Breast epithelium (tissue), 4 donors: ENCODE measurements at places on chromosomes 13 and 19. TPM values are rescaled to one million over a fixed set of nuclear protein-coding genes. Genes with fewer than 3 reads are reported as not detected.

GTF3A gene
- total RNA-seq = 124 TPM

ZNF563 gene
- total RNA-seq = 5.2 TPM

CDX2 gene
- 0.33 TPM for total RNA-seq

DNA sequence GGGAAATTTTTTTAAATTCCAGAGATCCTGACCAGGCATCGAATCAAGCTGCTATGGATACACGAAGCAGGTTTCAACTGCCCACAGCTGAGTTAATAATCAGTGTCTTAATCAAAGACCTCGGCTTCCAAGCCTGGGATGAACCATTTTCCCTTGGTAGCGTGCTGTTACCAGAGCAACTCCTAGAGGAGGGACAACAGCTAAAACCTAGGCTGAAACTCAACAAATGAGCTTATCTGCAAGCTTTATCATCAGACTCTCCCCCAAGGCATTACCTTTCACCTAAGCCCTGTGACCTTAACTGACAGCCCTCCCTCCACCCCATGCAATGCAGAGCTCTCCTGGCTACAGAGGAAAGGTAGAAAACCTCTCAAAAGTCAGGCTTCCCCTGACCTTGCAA lies 39.7 kb downstream of the RCBTB1 start:
- DNase-seq = no peak
- H3K27me3 ChIP-seq = no peaks in the 10 kb centered on the region
- no peaks in the 10 kb centered on the region for H3K4me1 ChIP-seq

LHB gene
- not detected for total RNA-seq

ZNF284 gene
- total RNA-seq = 2.9 TPM

DNA sequence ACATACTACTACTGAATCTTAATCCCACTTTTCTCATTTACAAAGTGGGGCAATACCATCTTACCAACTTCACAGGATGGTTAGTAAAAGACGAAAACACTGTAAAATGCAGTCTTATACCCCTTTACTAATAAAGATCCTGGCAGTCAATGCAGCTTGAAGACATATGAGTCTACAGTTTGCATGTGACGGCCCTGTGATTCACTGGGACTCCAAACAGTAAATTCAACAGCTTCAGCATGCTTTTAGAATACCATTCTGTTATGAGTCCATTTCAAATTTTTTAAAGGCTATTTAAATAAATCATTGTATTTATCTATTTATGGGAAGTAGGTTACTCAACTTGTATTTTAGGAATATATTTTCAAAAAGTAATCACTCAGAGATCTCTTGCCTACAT lies 629.1 kb downstream of the LIG4 start:
- no peaks in the 10 kb centered on the region for H3K36me3 ChIP-seq
- no peaks in the 10 kb centered on the region for H3K27me3 ChIP-seq
- no peaks in the 10 kb centered on the region for H3K4me1 ChIP-seq
- no peak overlapping the region for H3K27ac ChIP-seq
- no peak for DNase-seq
- no peak overlapping the region for H3K4me3 ChIP-seq

- no peak overlapping the region for H3K27ac ChIP-seq
- DNase-seq = no peak
Observed at GRCh38 chr13:51955281-51955771, 55.9 kb downstream of the ATP7B start.

DNA sequence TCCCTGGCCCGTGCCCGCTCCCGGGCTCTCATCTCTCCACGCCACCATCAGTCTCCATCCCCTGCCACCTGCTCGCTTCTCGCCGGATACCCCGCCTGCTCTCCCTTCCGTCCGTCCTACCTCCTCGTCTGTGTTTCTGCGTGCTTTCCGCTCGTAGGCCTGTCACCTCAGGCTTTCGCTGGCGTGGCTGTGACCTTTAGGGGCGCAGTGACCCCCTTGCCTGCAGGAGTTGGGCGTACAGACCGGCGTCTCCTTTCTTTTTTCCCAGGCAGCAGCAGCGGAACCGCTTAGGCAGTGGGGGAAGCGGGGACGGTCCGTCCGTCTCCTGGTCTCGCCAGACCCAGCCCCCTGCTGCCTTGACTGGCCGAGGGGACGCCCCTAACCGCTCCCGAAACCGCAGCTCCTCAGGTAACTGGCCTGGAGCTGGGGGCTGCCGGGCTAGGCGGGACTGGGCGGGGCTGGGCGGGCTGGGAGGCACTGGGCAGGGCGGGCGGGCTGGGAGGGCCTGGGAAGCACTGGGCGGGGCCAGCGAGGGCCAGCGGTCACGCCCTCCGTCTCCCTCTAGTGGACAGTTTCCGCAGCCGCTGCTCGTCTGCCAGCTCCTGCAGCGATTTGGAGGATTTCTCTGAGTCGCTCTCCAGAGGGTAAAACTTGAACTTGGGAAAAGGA lies 6.3 kb downstream of the PGLYRP1 start:
- H3K4me3 ChIP-seq = peak overlapping the region; percentile 69
- H3K36me3 ChIP-seq = no peaks in the 10 kb centered on the region
- DNase-seq = peak; percentile 81
- peaks cover 3% of the 10 kb centered on the region for H3K27me3 ChIP-seq
- no peak overlapping the region for H3K27ac ChIP-seq
- H3K4me1 ChIP-seq = no peaks in the 10 kb centered on the region

SPART gene
- total RNA-seq = 111 TPM

- H3K36me3 ChIP-seq = no peaks in the 10 kb centered on the region
- H3K27ac ChIP-seq = no peak overlapping the region
- no peaks in the 10 kb centered on the region for H3K27me3 ChIP-seq
Observed at GRCh38 chr13:78102741-78103140, 184.1 kb upstream of the EDNRB start.

DNA sequence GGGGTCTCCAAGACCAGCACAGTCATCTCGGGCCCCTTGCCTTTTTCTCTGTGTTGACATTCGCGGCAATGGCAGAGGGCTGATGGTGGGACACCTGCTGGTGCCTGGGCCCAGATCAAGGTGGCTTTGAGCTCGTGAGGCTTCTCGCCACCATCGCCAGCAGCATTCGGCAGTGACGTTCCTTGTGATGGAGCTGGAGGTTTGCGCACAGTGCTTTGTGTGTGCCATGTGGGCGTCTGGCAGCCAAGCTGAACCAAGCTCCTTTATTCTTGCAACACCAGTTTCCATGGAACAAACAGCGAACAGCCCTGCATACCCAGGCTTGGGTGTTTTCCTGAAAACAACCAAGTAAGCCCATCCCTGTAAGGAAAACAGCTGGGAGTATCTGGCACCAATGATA lies 9.1 kb upstream of the TMEM255B start:
- H3K27me3 ChIP-seq = peaks cover 4% of the 10 kb centered on the region

LGALS14 gene
- not detected for total RNA-seq

DNA sequence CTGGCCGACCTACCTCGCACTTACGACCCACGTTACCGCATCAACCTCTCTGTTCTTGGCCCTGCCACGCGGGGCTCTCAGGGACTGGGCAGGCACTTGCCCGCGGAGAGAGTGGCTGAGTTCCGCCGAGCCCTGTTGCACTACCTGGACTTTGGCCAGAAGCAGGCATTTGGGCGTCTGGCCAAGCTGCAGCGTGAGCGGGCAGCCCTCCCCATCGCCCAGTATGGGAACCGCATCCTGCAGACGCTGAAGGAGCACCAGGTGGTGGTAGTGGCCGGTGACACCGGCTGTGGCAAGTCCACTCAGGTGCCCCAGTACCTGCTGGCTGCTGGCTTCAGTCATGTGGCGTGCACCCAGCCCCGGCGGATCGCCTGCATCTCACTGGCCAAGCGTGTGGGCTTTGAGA lies 4.2 kb downstream of the DHX34 start:
- H3K4me1 ChIP-seq = no peaks in the 10 kb centered on the region
- H3K27ac ChIP-seq = no peak overlapping the region
- H3K36me3 ChIP-seq = peaks cover 9% of the 10 kb centered on the region
- no peak for DNase-seq
- H3K4me3 ChIP-seq = no peak overlapping the region
- no peaks in the 10 kb centered on the region for H3K27me3 ChIP-seq

DNA sequence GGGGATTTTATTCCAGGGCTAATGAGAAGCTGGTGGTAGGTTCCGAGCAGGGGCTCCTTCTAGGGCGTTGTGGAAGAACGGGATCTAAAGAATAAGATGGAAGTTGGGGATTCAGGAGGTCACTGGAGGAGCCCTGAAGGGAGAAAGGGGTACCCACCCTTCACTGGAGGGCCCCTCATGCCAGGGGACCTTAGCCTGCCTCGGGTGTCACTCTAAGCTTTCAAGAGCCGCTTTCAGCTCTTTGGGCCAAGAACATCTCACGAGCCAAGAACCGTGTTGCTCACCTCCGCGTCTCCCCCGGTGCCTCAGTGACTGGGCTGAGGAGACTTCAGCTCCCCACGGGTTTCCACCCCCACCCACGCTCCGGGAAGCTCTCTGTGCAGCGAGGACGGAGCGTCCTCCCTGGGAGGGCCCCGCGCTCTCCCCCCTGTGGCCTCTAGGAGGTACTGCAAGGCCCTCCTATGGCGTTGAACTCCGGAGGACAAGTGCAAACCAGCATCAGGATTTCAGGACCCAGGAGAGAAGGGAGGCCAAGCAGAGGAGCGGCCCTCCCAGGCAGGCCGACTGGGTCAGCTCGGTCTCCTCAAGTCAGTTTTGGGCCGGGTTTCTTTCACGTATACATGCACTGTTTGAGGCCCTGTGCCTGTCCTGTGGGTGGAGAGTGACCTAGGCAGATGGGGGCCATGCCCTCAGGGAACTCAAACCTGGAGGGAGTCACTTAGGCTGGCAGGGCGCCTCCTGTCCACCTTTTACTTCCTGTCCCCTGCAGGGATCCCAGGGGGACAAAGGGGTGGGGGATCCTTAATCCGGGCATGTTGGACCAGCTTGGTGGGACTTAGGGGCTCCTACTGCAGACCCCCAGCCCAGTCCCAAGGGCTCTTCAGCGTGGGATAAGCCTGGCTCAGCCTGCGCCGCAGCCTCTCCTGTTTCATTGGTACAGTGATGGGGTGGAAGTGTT lies 5.1 kb upstream of the KRTDAP start:
- no peak overlapping the region for H3K4me3 ChIP-seq
- H3K27me3 ChIP-seq = no peaks in the 10 kb centered on the region
- DNase-seq = peak; percentile 64
- no peak overlapping the region for H3K27ac ChIP-seq
- H3K4me1 ChIP-seq = no peaks in the 10 kb centered on the region

ZNF98 gene
- 19.2 TPM for total RNA-seq

- H3K4me1 ChIP-seq = no peaks in the 10 kb centered on the region
- no peak overlapping the region for H3K27ac ChIP-seq
- DNase-seq = no peak
- H3K36me3 ChIP-seq = no peaks in the 10 kb centered on the region
- H3K4me3 ChIP-seq = peak overlapping the region; percentile 99
Observed at GRCh38 chr13:47999973-48000372, 1.1 kb downstream of the SUCLA2 start.

DNA sequence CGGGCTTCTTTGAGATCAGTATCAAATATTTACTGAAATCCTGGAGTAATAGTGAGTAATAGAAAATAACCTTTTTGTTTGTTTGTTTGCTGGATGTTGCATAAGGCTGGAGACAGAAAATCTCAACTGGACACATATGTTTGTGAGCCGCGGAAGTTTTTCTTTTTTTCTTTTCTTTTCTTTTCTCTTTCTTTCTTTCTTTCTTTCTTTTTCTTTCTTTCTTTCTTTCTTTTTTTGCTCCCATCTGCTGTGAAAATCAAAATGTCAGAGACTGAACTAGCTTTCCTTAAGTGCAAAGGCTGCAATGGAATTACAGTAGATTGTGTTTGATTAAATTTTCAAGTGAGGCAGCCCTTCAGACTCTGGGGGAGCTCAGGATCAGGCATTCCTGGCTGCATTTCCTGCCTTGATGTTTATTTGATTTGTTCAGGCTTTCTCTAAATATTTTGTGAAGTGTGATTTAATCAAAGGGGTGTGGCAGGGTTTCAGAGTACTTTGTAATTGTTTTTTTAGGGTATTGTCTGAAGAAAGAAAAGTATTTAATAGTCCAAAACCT lies 319 bp downstream of the FRY start:
- H3K4me1 ChIP-seq = no peaks in the 10 kb centered on the region
- no peaks in the 10 kb centered on the region for H3K27me3 ChIP-seq
- no peak for DNase-seq
- no peaks in the 10 kb centered on the region for H3K36me3 ChIP-seq
- peak overlapping the region; percentile 70 for H3K4me3 ChIP-seq

- no peak overlapping the region for H3K4me3 ChIP-seq
- H3K36me3 ChIP-seq = no peaks in the 10 kb centered on the region
- no peak overlapping the region for H3K27ac ChIP-seq
- no peak for DNase-seq
Observed at GRCh38 chr13:105338006-105338405, 1197.5 kb downstream of the EFNB2 start.

ZNF442 gene
- total RNA-seq = 2.6 TPM

DNA sequence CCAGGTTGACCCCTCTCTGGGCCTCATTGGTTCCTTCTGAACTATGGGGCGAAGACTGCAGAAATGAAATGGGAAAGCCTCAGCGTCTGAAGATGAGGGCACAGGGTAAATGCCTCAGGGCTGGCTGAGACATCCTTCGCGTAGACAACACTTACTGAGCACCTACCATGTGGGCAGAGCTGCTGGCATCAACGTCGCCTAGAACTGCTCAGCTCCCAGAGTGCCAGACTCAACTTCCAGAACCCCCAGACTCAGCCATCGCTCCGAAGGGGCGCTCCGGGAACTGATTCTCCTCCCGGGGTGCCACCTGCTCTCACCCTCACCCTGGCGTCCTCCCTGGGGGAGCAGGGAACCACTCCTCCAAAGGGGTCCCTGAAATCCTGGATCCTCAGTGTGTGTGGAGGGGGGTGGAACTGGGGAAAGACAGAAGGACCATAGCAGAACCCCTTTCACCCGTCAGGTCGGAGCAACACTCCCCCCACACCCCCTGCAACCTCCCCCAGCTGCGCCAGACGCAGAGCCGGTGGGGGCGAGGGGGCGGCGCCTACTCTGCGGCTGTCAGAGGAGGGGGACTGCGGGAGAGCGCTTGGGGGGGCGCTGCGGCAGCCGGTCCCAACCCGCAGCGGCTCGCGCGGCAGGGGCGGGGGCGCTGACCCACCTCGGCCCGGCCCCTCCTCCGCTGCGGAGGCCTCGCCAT lies 8.2 kb upstream of the NFIC start:
- H3K4me3 ChIP-seq = peak overlapping the region; percentile 99
- no peak for DNase-seq
- H3K36me3 ChIP-seq = no peaks in the 10 kb centered on the region
- peak overlapping the region; percentile 74 for H3K27ac ChIP-seq
- peaks cover 8% of the 10 kb centered on the region for H3K4me1 ChIP-seq
- H3K27me3 ChIP-seq = no peaks in the 10 kb centered on the region

CEACAM4 gene
- total RNA-seq = 0.66 TPM

SLC5A5 gene
- total RNA-seq = not detected

POU2F2 gene
- 1.2 TPM for total RNA-seq

ATP8A2 gene
- total RNA-seq = under 0.01 TPM

HSPBP1 gene
- 32.6 TPM for total RNA-seq

DNA sequence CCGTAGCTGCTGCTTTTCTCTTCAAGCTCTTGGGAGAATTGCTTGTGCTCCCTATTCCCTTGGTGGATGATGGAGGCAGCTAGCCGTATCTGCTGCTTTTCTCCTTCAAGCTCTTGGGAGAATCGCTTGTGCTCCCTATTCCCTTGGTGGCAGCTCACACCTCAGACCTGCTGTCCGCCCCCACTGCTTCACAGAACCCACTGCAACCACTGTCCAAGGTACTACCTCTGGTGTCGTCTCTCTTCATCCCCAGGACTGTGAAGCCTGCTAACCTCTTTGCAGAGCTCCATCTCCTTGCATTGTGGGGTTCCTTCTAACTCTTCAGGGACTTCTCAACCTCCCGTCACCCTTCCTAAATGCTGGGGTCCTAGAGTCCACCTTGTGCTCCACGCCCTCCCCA lies 4.6 kb upstream of the ERVK3-1 start:
- no peaks in the 10 kb centered on the region for H3K27me3 ChIP-seq

RTBDN gene
- total RNA-seq = not detected

PABPC3 gene
- 0.32 TPM for total RNA-seq
